ENCODE measurements at places on chromosomes 1 and 21. TPM values are rescaled to one million over a fixed set of nuclear protein-coding genes. Genes with fewer than 3 reads are reported as not detected.

- no peak for DNase-seq
Observed at GRCh38 chr1:182257369-182258063, 134.1 kb downstream of the GLUL start.

GRCh38 chr1:47871799-47872353, 125.3 kb downstream of the TRABD2B start:
- no peak for DNase-seq

DNA sequence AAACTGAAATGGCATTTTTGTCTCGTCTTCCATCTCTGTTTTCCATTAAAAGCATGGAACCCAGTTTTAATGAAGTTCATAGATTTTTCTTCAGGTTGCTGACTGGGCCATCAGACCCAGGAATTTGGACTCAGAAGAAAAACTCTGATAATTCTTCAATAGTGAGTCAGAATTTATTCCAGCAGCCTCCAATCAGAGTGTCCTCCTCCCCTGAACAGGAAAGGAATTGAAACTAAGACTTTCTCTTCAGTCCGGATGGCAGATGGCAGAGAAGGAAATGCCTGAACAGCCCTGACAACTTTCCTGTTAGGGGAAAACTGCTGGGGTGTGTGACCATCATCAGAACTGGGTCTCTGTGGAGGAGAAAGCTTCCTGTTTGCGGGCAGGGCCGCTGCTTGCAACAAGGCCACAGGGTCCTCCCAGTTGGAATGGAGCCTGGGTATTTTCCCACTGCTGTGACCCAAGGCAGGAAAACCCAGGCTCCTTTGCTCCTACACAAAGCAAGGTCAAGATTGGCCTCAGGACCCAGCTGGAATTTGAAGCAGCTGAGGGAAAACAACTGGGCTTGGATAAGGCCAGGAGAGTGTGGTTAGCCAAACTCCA, 20.7 kb downstream of the CD34 start:
- no peak for DNase-seq

GRCh38 chr1:81149649-81150325, 650.9 kb upstream of the ADGRL2 start:
- no peak for DNase-seq

DNA sequence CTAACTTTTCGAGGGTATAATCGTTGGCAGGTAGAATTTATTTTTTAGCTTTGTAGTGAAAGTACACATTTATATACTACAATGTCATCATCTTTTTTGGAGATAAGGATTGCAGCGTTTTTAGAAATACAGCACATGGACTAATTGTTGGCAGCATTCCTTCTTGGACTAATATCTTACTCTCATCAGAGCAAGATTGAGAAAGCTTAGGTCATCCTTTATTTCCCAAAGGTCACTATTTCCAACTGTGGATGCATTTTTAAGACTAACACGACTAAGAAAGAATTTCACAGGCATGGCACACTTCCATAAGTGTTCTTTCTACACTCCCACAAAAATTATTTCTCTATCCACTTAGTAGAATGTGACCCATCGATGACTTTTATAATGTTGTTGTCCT, 732.3 kb downstream of the NCAM2 start:
- DNase-seq = no peak

DNA sequence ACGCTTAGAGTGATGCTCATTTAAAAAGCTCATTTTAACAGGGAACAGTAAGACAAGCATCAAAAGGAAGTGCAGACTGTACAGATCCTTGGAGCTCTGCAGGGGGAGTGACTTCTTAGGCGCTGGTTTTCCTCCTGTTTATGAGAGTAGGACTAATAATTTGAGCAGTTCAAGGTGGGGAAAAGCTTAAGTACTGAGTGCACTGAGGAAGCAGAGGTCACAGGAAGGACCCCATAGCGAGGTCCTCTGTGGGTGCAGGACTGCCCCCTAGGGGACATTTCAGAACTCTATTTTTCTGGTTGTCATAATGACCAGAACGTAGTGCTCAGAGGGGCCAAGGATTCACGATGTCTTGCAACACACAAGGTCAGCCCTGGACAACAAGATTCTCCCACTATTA, 112.1 kb downstream of the HLCS start:
- DNase-seq = peak; percentile 63

- no peak for DNase-seq
Observed at GRCh38 chr21:37769656-37770055, 146.6 kb downstream of the KCNJ6 start.

DNA sequence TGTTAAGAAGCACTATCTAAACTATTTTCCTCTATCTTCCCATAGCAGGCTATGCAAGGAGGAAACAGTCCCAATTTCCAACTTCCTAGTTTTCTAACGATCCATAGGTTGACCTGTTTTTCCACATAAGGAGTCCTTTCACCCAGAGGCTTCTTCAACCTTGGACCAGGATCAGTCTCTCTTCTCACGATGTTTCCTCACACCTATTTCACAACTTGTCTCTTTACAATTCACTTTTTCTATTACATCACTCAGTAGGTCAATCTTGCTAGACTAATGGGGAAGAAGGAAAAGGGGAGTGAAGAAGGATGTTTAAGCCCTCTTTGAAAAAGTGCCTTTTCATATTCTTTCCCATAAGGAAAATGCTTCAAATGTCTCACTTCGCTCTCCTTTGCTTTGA, 15.9 kb downstream of the PALMD start:
- no peak for DNase-seq

DNA sequence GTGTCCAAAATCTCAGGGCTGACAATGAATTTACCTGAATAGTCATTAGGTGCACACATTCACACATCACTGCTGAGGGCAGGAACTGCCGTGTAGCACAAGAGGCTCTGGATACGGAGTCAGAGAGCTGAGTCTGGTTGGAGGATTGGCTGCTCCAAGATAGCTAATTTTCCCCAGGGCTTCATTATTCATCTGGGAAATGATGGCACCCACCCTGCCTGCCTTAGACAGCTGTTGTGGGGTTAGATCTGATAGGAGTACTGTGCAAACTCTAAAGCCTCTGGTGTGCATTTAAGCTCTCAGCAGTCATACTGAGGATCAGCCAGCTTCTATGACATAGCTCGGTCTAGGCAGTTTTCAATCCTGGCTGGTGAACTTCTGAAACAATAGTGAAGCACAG, 67.0 kb downstream of the LMX1A start:
- no peak for DNase-seq

GRCh38 chr1:75136921-75137641, 2.9 kb downstream of the LHX8 start:
- DNase-seq = no peak

- no peak for DNase-seq
Observed at GRCh38 chr21:45364468-45365185, 40.3 kb upstream of the COL18A1 start.

GRCh38 chr1:47522935-47523834, 85.3 kb downstream of the FOXD2 start:
- no peak for DNase-seq

GRCh38 chr1:53237638-53238037, 680 bp downstream of the MAGOH start:
- no peak for DNase-seq

- DNase-seq = no peak
Observed at GRCh38 chr1:165080253-165080896, 276.1 kb downstream of the LMX1A start.

- no peak for DNase-seq
Observed at GRCh38 chr21:44382536-44382935, 29.1 kb downstream of the TRPM2 start.

- no peak for DNase-seq
Observed at GRCh38 chr21:39610703-39611102, 2.0 kb upstream of the B3GALT5 start.

DNA sequence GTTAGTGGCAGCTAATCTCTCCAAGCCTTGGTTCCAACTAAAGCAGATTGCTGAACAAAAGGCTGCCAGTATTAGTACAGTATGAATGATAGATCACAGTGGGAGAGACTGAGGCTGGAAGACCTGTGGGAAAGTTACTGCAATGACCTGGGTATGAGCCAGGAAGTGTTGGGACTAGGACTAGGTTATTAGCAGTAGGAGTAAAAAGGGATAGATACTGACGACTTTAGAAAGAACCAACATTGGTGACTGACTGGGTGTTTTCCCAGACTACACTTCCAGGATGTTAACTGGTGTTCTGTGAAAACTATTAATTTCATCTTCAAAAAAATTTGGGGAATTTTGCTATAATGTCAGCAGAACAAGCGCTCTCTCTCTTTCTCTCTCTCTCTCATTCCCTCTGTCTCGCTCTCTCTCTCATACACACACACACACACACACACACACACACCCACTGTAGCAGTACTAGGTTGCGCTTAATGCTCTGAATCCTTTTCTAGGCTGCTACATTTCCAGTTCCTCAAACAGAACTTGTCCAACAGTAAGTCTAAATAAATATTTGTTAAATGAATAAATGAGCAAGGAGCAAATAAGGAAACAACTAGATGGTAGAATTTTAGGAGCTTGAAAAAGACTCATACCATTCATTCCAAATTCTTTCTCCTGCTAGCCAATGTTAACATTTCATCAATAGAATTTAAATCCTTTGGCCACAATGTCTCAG, 47.6 kb upstream of the RGS8 start:
- no peak for DNase-seq

Gene DONSON
- total RNA-seq = 53.4 TPM

Gene HSPA6
- 0.13 TPM for total RNA-seq

Gene OXCT2
- total RNA-seq = 0.17 TPM

Gene GCSAML
- total RNA-seq = not detected

Gene TRIM46
- 3.9 TPM for total RNA-seq

Gene GBP5
- total RNA-seq = not detected

Gene RGS1
- 0.37 TPM for total RNA-seq

Gene CYP4Z1
- total RNA-seq = not detected

Gene MRAP
- not detected for total RNA-seq

All from OCI-LY7 (cell line).